ENCODE measurements at places on chromosomes 4 and X. TPM values are rescaled to one million over a fixed set of nuclear protein-coding genes. Genes with fewer than 3 reads are reported as not detected.

- H3K4me3 ChIP-seq = no peak overlapping the region
- peak; percentile 21 for DNase-seq
- H3K36me3 ChIP-seq = no peaks in the 10 kb centered on the region
- H3K27me3 ChIP-seq = no peaks in the 10 kb centered on the region
- H3K27ac ChIP-seq = no peak overlapping the region
Measured at GRCh38 chr4:8318509-8318908, 49.0 kb downstream of the HTRA3 start.

DNA sequence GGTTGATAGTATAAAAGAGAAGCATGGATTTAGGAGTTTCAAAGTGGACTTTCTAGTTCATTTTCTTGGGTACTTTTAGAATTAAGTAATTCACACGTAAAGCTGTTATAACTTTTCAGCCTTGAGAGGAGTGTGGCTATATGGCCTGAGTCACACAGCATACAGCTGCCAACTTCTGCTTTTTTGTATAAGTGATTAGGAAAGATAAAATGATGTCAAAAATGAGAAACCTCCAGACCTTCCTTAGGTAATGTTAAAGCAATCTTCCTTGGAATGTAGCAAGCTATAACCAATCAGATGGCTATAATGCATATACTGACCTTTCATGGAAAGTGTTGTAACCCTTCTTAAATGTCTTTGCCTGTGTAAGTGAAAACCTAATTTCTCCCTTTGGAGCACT, 39.2 kb downstream of the RAB40AL start:
- DNase-seq = no peak
- H3K4me3 ChIP-seq = no peak overlapping the region
- no peaks in the 10 kb centered on the region for H3K36me3 ChIP-seq
- H3K27ac ChIP-seq = no peak overlapping the region
- H3K4me1 ChIP-seq = no peaks in the 10 kb centered on the region
- H3K27me3 ChIP-seq = no peaks in the 10 kb centered on the region

The PCYT1B gene
- polyA plus RNA-seq = 0.11 TPM

GRCh38 chr4:125526420-125526819, 211.7 kb downstream of the FAT4 start:
- no peak for DNase-seq
- H3K4me3 ChIP-seq = no peak overlapping the region
- no peaks in the 10 kb centered on the region for H3K36me3 ChIP-seq
- no peaks in the 10 kb centered on the region for H3K27me3 ChIP-seq

DNA sequence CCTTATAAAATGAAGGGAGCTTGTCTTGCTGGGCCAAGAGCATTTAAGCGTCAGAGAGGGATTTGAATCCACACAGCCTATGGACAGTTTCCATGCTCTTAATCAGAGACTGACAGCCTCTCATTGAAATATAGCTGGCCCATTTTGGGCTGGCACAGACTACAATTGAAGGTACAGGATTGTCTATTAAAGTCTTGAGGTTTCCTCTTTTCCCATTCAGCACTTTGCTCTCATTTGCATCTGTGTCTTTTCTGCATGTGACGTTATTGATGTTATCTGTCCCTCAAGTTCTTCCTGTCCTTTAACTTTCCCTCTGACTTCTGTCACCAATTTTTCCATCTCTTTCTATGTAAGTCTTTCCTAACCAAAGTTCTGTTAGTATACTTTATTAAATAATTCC, 133.3 kb upstream of the SFRP2 start:
- peaks cover 5% of the 10 kb centered on the region for H3K27me3 ChIP-seq
- H3K27ac ChIP-seq = no peak overlapping the region
- no peaks in the 10 kb centered on the region for H3K36me3 ChIP-seq
- no peaks in the 10 kb centered on the region for H3K4me1 ChIP-seq

The CPE gene
- 5.3 TPM for polyA plus RNA-seq

- no peak overlapping the region for H3K27ac ChIP-seq
- no peak for DNase-seq
- no peaks in the 10 kb centered on the region for H3K36me3 ChIP-seq
- H3K4me1 ChIP-seq = no peaks in the 10 kb centered on the region
Measured at GRCh38 chrX:30748342-30748960, 95.2 kb downstream of the GK start.

DNA sequence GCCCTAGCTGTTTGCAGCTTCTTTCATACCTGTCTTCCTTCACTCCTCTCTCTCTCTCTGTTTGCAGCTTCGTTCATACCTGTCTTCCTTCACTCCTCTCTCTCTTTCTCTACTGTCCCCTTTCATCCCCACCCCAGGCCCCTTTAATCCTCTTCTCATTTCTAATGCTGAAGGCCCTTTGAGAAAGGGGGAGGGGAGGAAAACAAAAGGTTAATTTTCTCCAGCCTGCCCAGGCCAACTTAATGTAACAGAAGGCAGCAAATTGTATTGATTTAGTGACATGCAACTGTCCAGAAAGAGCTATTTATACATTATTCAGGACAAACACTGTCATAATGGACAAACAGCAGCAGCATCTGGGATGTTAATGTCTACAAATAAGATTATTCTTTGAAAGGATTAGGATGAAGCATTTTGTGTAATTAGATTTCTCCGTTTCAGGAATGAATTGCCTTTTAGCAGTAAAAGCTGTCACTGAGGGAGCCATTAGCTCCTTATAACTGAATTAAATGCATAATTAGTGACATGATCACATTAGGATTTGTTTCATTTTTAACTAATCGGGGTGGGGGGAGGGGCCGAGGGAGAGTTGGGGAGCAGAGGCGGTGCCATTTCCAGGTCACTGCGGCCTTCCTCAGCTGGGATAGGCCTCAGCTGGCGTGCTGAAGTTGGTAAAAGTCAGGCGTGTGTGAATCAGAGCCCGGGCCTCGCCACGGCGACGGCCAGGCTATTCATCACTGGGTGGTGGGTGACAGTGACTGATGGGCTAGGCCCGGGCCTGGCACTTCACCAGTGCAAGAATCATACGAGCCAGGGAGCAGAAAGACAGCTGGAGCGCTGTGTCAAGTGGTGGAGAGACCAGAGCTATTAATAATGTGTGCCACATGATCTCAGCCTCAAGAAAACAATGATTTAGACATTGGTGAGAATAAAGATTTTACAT, 174.5 kb downstream of the NKX6-1 start:
- H3K27me3 ChIP-seq = no peaks in the 10 kb centered on the region
- DNase-seq = no peak
- H3K4me3 ChIP-seq = no peak overlapping the region
- no peak overlapping the region for H3K27ac ChIP-seq
- no peaks in the 10 kb centered on the region for H3K36me3 ChIP-seq

The SLITRK2 gene
- polyA plus RNA-seq = 0.73 TPM

GRCh38 chrX:136780241-136780640, 491 bp downstream of the ARHGEF6 start:
- H3K4me1 ChIP-seq = peaks cover 3% of the 10 kb centered on the region
- no peaks in the 10 kb centered on the region for H3K36me3 ChIP-seq
- DNase-seq = no peak
- peak overlapping the region; percentile 44 for H3K4me3 ChIP-seq
- no peaks in the 10 kb centered on the region for H3K27me3 ChIP-seq
- peak overlapping the region; percentile 72 for H3K27ac ChIP-seq

DNA sequence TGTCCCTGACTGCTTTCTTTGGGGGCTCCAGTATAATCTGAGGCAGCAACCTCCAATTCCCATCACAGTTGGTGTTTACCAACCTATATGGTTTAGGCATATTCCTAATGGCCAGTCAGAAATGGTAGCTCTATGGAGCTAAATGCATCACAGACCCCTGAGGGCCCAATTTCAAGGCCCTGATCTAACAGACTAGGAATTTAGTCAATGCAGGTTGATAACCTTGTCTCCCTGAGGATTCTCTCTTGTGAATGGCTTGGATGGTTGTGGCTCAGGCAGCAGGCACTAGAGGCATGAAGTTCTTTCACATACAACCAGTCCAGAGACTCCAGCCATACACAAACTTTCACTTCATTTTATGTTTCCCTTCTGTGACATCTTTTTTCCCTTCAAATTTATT, 59.4 kb downstream of the TMPRSS11F start:
- H3K36me3 ChIP-seq = no peaks in the 10 kb centered on the region
- no peaks in the 10 kb centered on the region for H3K4me1 ChIP-seq
- H3K27ac ChIP-seq = no peak overlapping the region

- no peak overlapping the region for H3K4me3 ChIP-seq
- no peaks in the 10 kb centered on the region for H3K4me1 ChIP-seq
- no peak overlapping the region for H3K27ac ChIP-seq
Measured at GRCh38 chrX:150158554-150159332, 204.4 kb upstream of the MAMLD1 start.

- no peak overlapping the region for H3K27ac ChIP-seq
- peaks cover 23% of the 10 kb centered on the region for H3K27me3 ChIP-seq
- peak; percentile 84 for DNase-seq
Measured at GRCh38 chrX:118975831-118976598, 1.6 kb downstream of the LONRF3 start.

GRCh38 chrX:47194194-47194787, 662 bp downstream of the UBA1 start:
- peak overlapping the region; percentile 97 for H3K27ac ChIP-seq
- H3K36me3 ChIP-seq = peaks cover 11% of the 10 kb centered on the region
- peak overlapping the region; percentile 49 for H3K4me3 ChIP-seq
- no peaks in the 10 kb centered on the region for H3K27me3 ChIP-seq

- DNase-seq = no peak
- no peak overlapping the region for H3K27ac ChIP-seq
- no peaks in the 10 kb centered on the region for H3K27me3 ChIP-seq
- H3K36me3 ChIP-seq = no peaks in the 10 kb centered on the region
- no peaks in the 10 kb centered on the region for H3K4me1 ChIP-seq
- H3K4me3 ChIP-seq = no peak overlapping the region
Measured at GRCh38 chr4:60617731-60618130, 582.4 kb upstream of the ADGRL3 start.

GRCh38 chr4:46946919-46947536, 38.0 kb upstream of the COX7B2 start:
- no peaks in the 10 kb centered on the region for H3K27me3 ChIP-seq
- DNase-seq = no peak
- no peak overlapping the region for H3K27ac ChIP-seq
- no peaks in the 10 kb centered on the region for H3K4me1 ChIP-seq

DNA sequence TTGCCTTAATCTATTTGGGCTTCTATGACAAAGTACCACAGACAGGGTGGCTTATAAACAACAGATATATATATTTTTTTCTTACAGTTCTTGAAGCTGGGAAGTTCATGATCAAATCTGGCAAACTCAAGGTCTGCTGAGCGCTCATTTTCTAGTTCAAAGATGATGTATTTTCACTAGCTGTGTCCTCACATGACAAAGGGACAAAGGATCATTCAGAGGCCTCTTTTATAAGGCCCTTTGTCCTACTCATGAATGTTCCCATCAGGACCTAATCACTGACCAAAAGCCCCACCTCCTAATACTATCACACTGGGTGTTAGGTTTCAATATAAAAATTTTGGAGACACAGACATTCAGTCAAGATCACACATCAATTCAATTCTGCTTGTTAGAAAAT, 2025.2 kb downstream of the PCDH7 start:
- no peak overlapping the region for H3K4me3 ChIP-seq
- DNase-seq = no peak
- no peaks in the 10 kb centered on the region for H3K27me3 ChIP-seq
- no peaks in the 10 kb centered on the region for H3K36me3 ChIP-seq
- H3K27ac ChIP-seq = no peak overlapping the region
- H3K4me1 ChIP-seq = no peaks in the 10 kb centered on the region

The UBE2A gene
- polyA plus RNA-seq = 48.7 TPM

GRCh38 chr4:154516318-154517029, 24.9 kb upstream of the DCHS2 start:
- H3K27ac ChIP-seq = no peak overlapping the region
- DNase-seq = no peak
- no peaks in the 10 kb centered on the region for H3K4me1 ChIP-seq
- no peak overlapping the region for H3K4me3 ChIP-seq
- H3K27me3 ChIP-seq = peaks cover 4% of the 10 kb centered on the region

The AFF2 gene
- 0.04 TPM for polyA plus RNA-seq

- no peak overlapping the region for H3K27ac ChIP-seq
- no peaks in the 10 kb centered on the region for H3K4me1 ChIP-seq
Measured at GRCh38 chr4:183057255-183057654, 41.8 kb upstream of the WWC2 start.

DNA sequence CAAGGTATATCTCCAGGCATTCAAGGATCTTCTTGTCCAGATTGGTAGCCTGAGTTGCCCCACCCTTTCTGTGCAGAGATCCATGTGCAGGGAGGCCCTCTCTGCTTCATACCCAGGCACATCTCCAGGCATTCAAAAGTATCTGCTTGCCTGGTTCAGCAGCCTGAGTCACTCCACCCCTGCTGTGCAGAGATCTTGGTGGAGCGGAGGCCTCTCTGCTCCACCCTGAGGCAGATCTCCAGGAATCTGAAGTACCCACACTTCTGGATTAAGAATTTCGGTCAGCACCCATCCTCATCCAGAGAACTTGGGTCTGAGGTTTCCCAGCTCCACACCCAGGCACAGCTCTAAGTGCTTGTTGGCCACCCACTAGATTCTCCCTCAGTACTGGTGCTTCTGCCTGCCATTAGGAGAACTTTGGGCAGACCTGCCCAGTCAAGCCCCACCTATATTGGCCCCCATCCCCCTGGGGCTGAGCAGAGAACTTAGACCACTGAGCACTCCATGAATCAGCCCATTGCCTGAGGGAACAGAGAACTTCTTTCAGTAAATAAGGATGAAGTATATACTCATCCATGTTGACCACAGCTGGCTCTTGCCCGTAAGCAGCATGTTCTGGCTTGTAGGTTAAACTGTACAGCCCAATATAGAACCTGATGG, 199.5 kb upstream of the ZCCHC13 start:
- DNase-seq = no peak
- H3K27me3 ChIP-seq = no peaks in the 10 kb centered on the region
- H3K4me3 ChIP-seq = no peak overlapping the region
- H3K27ac ChIP-seq = no peak overlapping the region
- no peaks in the 10 kb centered on the region for H3K4me1 ChIP-seq

DNA sequence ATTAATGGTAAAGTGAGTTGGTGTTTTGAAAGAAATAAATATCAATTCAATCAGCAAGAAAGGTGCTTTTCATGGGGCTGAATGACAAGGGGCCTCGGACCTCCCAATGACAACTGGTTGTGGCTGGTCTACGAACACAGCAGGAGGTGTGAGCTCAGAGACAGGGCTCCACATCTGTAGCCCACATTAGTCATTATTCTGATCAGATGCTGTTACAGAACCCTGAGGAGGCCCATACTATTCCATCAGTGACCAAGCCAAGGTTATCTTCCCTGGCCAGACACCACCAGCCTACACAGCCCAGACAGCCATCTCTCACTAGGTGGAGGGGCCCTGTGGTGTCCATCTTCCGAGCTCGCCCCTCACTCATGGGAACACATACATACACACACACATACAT, 168.8 kb downstream of the SH3KBP1 start:
- no peak overlapping the region for H3K4me3 ChIP-seq
- H3K36me3 ChIP-seq = no peaks in the 10 kb centered on the region
- H3K27me3 ChIP-seq = no peaks in the 10 kb centered on the region

- no peaks in the 10 kb centered on the region for H3K4me1 ChIP-seq
- peak; percentile 69 for DNase-seq
- H3K4me3 ChIP-seq = no peak overlapping the region
Measured at GRCh38 chr4:5734853-5735252, 23.9 kb downstream of the EVC start.

DNA sequence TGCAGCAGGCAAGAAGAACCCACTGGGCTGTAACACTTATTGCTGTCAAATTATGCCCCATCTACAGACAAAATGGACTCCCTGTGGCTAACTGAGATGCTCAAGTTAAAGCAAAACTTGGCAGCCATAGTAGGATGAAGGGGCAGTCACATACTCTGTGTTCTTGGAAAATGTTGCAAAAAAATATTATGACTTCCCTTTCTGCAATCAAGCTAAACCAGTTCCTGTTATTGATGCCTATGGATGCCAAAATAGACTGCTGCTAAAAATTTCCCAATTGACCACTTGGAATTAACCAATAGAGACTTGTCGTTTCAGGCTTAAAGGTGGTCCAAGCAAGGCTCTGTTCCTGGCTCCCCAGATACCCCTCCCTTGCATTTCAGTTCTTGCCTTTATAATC, 49.5 kb downstream of the IQCM start:
- no peaks in the 10 kb centered on the region for H3K4me1 ChIP-seq
- H3K4me3 ChIP-seq = no peak overlapping the region
- H3K27me3 ChIP-seq = no peaks in the 10 kb centered on the region
- no peak for DNase-seq

The MMRN1 gene
- polyA plus RNA-seq = 1.5 TPM

All from spleen (tissue), 13 donors.